ENCODE measurements at places on chromosomes 16 and 17.

DNA sequence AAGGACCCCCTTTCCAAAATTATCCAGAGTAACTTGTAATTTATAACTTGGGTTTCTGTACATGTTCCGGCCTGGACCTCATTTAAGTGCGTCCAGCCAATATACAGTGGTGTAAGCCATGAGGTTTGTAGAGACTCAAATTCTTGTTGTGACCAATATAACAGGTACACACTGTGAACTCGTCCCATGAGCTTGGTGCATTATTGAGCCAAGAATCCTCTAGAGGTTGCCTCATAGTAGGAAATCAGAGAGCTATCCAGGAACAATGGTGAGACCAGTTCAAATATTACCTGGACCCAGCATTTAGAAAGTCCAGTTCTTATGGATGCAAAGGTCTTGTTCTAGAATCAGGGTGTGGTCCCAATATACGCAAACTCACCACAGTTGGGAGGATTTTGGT is 138.2 kb downstream of the NPIPB5 start:
- no peak for DNase-seq

DNA sequence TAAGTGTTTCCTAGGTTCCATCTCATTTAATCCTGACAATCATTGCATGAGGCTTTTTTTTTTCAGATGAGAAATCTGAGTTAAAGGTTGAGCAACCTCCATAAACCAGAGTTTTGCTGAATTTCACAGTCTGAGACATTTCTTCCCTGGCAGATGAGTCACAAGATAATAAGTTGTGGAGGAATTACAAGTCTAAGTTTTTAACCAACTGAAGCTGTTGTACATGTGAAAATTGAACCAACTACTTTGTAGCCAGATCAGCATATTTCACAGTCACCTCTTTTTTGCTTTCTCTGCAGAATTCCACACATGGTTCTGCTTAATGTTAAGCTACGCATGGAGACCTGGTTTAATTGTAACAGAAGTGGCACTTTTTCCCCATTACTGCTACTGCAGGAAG is 765.6 kb downstream of the CDH11 start:
- DNase-seq, result no peak

GRCh38 chr17:19460700-19461099 is 49.7 kb downstream of the RNF112 start:
- peak; percentile 74 for DNase-seq

DNA sequence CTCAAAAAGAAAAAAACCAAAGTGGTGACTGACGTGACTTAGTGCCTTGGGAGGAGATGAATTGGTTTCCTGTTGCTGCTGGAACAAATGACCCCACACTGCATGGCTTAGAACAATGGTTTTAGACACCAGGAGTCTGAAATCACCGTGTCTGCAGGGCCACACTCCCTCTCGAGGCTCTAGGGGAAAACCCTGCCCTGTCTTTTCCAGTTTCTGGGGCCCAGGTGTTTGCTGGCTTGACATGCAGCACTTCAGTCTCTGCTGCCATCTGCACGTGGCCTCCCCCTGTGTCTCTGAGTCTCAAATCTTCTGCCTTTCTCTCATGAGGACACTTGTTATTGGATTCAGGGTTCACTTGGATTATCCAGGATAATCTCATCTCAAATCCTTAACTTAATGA is 323.8 kb upstream of the TNRC6C start:
- DNase-seq, result no peak

GRCh38 chr17:2034157-2034556 is 4.2 kb downstream of the DPH1 start:
- DNase-seq, result no peak

- DNase-seq, result no peak
Measured at GRCh38 chr17:79141578-79142355, 67.1 kb downstream of the ENGASE start.

DNA sequence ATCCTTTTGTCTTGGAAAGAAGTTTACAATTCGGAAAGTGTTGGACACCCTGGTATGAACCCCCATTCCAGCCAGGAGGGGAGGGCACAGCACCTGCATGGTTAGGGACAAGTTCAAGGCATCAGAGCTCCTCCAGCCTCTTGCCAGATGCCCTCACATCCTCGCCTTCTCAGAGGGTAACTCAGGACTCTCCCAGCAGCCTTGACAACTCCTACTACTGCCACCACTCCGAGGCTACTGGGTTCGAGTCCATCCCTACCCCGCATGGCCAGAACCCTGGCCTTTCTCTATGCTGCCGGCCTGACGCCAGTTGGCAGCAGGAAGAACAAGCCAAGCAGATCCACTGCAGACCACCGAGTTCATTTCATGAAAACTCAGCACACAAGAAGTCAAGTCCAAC is 34.1 kb downstream of the AXIN2 start:
- no peak for DNase-seq

- DNase-seq, result no peak
Measured at GRCh38 chr16:85905110-85906095, 6.4 kb downstream of the IRF8 start.

DNA sequence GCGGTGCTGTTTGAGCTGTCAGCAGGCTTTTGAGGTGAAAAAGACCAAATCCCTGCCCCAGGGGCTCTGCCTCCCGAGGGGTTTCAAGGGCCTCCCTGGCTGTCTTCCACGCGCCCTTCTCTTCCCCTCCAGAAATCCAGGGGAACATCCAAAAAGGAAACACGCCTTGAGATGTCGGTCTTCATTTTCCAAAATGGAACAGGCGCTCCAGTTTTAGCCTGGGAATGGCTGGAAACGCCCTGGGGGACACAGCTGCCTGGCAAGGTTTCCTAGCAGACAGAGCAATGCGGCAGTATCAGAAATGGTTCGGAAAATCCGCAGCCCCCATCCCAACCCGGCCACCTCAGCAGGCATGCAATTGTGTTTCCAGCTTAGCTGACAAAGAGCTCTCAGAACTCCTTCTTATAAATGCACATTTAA is 16.6 kb upstream of the LITAF start:
- peak; percentile 72 for DNase-seq

DNA sequence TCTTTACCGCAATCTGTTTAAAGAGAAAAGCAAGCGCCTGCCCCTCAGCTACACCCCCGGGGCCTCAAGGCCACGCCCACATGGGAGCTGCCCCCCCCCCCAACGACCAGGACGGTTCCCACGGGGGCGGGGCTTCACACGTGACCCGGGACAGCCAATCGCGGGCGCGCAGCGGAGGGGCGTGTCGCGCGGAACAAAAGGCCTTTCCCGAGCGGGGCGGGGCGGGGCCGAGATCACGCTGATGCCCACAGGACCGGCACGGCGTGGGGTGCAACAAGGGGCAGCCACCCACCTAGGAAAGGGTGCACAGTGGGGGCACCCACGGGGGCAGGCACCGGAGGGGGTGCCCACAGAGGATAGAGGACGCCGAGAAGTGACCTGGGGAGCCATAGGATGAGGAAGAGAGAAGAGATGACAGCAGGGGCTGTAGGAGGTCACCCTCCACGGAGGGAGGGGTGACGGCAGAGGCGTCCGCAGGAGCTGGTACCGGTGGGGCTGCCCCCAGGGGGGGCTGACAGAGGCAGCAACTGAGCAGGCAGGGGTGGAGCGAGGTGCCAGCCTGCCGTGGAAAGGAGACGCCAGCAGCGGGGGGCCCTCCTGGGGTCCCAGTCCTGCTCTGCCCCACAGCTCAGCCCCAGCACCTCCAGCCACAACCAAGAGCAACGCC is 6.2 kb downstream of the UNKL start:
- DNase-seq, result peak; percentile 94

- DNase-seq, result no peak
Measured at GRCh38 chr16:54986409-54986808, 55.7 kb downstream of the IRX5 start.

DNA sequence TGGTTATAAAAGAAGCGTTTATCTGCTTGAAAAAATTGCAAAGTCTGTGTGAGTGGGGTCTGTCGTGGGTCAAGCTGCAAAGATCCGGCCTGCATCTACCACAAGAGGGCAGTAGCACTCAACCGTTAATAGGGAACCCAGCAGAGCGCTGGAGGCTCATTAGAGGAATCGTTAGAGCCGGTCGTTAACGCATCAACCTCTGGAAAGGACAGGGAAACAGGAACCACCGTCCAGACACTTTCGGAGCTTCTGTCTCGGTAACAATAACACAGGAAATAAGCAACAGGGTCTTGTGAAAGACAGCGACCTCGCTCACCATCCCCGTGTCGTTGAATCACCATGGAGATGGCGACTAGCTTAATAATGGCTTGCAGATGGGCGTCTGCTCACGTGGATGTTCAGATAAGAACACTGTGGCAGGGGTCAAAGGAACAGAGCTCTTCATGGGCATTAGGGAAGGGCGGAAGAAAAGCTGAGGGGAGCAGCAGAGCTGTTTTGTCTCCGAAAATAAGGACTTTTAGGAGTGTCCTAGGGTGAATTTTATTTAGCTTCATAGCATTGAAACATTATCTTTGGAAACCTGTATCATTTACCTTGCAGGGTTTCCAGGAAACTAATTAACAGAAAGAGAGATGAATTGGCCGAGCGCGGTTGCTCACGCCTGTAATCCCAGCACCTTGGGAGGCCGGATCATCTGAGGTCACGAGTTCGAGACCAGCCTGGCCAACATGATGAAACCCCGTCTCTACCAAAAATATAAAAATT is 11.9 kb upstream of the NSRP1 start:
- DNase-seq, result peak; percentile 73

GRCh38 chr17:2192367-2193057 is 111.1 kb downstream of the SMG6 start:
- DNase-seq, result no peak

DNA sequence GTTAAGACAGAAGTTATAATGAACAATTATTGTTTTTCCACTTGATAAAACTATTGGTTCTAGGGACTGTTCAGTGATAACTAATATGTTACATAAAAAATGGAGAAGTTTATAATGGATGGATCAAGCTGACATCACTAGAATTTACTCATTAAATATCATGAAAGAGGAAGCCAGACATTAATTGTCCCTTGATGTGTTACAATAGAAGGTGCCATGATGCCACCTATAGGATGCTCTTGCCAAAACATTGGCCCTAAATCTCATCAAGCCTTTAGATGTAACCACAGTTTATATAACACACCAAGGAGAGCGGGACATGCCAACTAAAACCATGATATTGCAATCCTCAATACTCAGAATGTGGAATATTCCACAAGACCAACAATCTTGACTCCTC is 147.9 kb upstream of the MON1B start:
- DNase-seq, result no peak

DNA sequence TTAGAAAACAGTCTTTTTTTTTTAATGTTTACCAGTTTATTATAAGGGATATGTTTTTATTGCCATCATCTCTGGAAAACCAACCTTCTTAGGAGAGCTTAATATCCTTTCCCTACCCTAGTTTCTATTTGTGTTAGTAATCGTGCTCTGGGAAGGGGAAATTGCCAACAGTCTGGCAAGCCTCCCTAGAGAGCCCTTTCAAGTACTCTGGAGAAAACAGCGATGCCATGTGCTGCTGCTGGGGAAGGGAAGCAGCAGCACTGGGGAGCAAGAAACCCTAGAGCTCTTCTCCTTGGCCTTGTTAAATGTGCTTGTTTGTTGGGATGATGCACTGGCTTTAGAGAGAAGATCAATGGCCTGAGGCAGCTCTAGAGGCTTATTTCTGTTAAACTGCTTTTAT is 10.3 kb downstream of the RETREG3 start:
- no peak for DNase-seq

DNA sequence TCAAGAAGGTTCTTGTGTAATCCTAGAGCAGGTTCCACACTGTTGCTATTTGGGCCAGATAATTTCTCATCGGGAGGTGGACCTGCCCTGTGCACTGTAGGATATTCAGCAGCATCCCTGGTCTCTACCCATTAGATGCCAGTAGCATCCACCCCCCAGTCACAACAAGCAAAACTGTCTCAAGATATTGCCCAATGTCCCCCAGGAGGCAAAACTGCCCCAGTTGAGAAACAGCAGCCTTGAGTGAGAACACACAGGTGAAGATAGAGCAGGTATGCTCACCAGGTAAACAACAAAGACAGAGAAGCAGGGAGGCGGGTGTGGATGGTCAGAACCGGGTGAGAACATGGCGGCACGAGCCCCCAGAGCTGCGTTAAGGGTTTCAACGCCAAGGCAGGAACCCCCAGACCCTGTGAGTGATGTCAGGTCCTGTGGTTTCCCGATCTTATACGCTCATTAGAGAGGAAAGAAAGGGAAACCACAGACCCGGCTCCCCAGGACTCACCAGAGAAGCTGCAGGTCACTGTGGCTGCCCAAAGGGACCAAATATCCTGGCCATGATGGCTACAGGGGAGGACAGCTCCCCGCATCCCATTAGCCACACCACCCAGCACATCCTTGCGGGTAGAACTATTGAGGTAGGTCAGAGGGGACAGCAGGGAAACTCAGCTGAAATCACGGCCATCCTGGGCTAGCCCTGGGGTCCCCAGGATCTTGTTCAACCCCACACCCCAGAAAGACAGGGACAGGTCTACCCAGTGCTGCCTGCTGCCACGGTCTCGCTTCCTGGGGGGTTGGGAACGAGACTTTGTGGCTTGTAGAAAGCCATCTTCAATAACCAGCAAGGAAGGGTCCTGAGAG is 21.2 kb downstream of the CDC42EP4 start:
- DNase-seq, result no peak

GRCh38 chr17:39754958-39755553 is 17.3 kb downstream of the GRB7 start:
- no peak for DNase-seq

DNA sequence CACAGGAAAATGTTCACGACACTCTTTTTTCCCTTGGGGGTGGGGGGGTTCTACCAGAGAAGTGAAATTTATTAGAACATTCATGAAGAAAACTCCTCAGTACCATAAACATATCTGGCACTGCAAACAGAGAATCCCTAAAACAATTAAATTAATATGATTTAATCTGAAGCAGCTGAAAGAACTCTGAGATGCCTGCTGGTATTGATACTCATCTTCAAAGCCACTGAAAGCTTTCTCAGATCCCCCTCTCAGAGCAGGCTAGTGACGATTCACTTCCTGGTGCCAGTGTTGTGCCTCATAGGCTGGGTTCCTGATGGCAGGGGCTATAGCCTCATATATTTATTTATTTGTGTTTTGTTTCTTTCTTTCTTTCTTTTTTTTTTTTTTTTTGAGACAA is 52.7 kb downstream of the MYH10 start:
- DNase-seq, result no peak

- DNase-seq, result no peak
Measured at GRCh38 chr16:4111748-4112696, 4.2 kb downstream of the ADCY9 start.

DNA sequence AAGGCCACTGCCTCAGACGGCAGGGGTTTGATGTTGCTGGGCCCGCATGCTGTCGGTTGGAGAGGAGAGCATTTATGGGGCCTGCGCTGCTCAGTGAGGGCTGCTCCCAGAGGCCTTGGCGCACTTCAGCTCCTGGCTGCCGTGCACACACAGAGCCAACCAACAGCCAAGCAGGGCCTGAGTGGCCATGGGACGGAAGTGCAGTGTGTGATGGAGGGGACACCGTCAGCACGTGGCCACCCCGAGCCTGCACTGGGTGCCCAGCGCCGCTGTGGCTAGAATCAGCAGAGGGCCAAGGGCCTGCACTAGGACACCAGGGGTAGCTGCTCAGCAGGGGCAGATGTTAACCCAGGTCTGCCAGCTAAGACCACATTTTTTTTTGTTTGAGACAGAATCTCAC is 21.8 kb downstream of the KLHL36 start:
- DNase-seq, result no peak

DNA sequence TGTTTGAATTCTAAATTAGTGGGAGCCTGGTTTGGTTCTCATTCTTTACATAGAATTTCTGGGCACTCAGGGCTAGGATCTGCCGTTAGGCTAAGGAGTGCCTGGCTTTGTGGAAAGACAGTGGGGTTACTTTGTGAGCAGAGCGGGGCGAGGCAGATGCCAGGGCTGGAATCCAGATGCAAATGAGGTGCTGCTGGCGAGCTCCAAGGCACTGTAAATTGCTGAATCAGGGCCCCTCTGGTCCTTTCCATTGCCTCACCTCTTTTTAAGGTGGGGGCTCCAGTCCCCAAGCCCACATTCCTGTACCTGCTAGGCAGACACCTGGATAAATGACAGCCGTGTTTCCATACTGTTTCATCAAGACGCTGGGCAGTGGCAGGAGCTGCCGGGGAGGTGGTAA is 33.8 kb downstream of the PIPOX start:
- DNase-seq, result no peak

Data from uterus (tissue), 4 donors.